ENCODE measurements at places on chromosomes 16 and 17. TPM values are rescaled to one million over a fixed set of nuclear protein-coding genes. Genes with fewer than 3 reads are reported as not detected.

LRRC37B gene
- 4.8 TPM for total RNA-seq

TBC1D3G gene
- total RNA-seq = not detected

RAB26 gene
- total RNA-seq = 1.9 TPM

HASPIN gene
- total RNA-seq = 1.4 TPM

MEIOC gene
- total RNA-seq = not detected

HP gene
- 24.3 TPM for total RNA-seq

MYH2 gene
- total RNA-seq = 3.5 TPM

ATAD5 gene
- total RNA-seq = 0.68 TPM

FOXN1 gene
- 0.12 TPM for total RNA-seq

KRTAP3-1 gene
- total RNA-seq = not detected

CNGB1 gene
- total RNA-seq = not detected

ECI1 gene
- 90.8 TPM for total RNA-seq

ZPBP2 gene
- total RNA-seq = not detected

KRTAP2-1 gene
- total RNA-seq = not detected
